Smooth muscle cell of trachea (primary cell): ENCODE measurements at places on chromosomes 5 and 9. TPM values are rescaled to one million over a fixed set of nuclear protein-coding genes. Genes with fewer than 3 reads are reported as not detected.

ZNF454 gene
- total RNA-seq: 1.6 and 2.5 TPM in 2 replicates

IFNA2 gene
- not detected in 2 replicates for total RNA-seq

SEMA5A gene
- total RNA-seq: 11.7 and 12.5 TPM in 2 replicates

TEX48 gene
- not detected in 2 replicates for total RNA-seq

BARHL1 gene
- total RNA-seq: not detected in 2 replicates

CDH6 gene
- total RNA-seq: 61.4 and 77.2 TPM in 2 replicates

SCGB3A2 gene
- not detected in 2 replicates for total RNA-seq

ANKRD18B gene
- 0.87 and 2.6 TPM in 2 replicates for total RNA-seq

PTGR1 gene
- total RNA-seq: 139 and 161 TPM in 2 replicates

MAMDC2 gene
- 3.2 and 3.8 TPM in 2 replicates for total RNA-seq

DOLPP1 gene
- 8.7 and 10.3 TPM in 2 replicates for total RNA-seq

SPINK6 gene
- not detected in 2 replicates for total RNA-seq
